ENCODE measurements at places on chromosomes 3 and 15.
A peak's percentile ranks its signal among the peaks of the same experiment; 100 is the strongest.

GRCh38 chr3:39106851-39107387 is 508 bp downstream of the GORASP1 start:
- peak; percentile 78 for DNase-seq

GRCh38 chr3:101643861-101644613 is 32.9 kb downstream of the ZBTB11 start:
- DNase-seq, result no peak

DNA sequence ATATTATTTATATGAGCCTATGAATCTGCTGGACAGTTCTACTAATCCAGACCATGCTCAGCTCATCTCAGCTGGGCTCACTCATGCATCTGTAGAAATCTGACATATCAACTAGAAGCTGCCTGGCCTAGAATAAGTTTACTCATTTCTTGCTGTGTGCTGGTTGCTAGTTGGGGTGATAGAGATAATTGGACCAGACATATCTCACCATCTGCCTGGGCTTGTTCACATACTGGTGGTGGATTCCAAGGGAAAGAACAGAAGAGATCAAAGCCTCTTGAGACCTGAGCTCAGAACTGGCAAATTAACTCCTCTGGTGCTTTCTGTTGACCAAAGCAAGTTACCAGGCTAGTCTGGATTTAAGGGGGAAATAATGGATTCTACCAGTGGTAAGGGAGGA is 109.1 kb downstream of the NSUN3 start:
- no peak for DNase-seq

- peak; percentile 52 for DNase-seq
These were observed 56.9 kb upstream of the PHLDB2 start for GRCh38 chr3:111802163-111802625.

DNA sequence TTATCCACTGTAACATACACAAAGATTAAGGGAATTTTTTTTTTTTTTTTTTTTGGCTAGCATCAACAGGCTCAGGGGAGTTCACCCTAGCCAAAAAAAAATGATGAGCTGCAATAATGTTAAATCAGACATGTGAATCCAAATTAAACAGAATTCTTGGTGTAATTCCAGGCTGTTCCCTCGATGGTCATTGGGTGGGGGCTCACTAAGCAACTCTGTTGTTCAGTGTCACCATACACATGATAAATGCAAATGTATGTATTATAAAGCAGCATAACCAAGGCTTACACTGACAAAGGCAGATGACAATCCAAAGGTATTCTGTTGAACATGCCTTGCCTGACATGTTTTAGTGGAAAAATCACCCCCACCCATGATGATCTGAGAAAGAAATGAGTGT is 29.0 kb downstream of the IL1RAP start:
- peak; percentile 90 for DNase-seq

DNA sequence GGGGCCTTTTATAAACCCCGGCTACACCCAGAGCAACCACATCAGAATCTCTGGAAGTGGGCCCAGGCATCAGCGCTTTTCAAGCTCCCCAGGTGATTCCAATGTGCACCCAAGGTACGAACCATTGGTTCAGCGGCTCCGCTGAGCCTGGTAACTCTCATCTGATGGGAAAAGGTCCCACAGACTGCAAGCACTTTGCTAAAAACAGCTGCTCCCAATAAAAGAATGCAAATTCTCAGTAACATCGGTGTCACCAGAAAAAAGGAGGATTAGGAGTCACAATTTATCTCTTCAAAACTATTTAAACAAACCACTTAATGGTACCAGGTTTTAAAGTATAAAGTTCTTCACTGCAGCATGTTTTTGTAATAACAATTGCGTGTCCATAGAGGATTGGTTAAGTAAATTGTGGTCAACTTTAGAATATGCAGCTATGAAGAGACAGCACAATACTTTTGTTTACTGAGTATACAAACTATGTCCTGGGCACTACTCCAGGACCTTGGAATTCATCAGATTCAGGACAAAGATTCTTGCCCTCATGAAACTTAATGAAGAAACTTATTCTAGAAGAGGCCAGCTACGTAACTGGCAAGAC is 660.7 kb upstream of the ADAMTS9 start:
- no peak for DNase-seq

DNA sequence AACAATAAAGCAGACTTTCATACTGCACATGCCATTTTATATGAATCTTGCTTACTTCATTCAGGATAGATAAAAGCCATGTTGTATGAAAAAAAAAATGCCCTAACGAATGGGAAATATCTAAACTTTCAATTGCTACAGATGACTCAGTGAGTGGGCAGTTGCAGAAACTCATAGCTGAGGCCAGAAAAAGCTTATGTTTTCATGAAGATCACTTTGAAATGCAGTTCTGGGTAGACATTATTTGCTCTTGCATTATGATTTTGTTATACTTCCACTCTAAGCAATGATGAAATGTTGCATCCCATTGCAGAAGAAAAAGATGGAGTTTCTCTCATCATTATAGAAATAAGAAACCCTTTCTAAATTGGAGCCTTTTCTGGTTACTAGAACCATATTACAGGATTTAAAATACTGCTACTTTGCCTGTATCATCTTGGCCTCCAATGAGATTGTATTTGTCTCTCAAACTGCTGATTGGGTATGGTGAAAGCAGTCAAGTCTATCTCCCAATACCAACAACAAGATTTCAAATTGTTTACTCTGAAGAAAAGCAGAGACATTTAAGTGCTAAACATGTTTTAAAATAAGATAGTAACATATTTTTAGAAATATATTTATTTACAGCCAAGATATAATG is 17.0 kb downstream of the PEAK1 start:
- DNase-seq, result no peak

Measured in muscle of back (tissue), 13 donors.